ENCODE measurements at places on chromosomes 3 and 15.

GRCh38 chr15:79197285-79197684 lies 85.2 kb upstream of the ANKRD34C start:
- no peak for DNase-seq

GRCh38 chr15:63940966-63941620 lies 105.2 kb downstream of the DAPK2 start:
- no peak for DNase-seq

DNA sequence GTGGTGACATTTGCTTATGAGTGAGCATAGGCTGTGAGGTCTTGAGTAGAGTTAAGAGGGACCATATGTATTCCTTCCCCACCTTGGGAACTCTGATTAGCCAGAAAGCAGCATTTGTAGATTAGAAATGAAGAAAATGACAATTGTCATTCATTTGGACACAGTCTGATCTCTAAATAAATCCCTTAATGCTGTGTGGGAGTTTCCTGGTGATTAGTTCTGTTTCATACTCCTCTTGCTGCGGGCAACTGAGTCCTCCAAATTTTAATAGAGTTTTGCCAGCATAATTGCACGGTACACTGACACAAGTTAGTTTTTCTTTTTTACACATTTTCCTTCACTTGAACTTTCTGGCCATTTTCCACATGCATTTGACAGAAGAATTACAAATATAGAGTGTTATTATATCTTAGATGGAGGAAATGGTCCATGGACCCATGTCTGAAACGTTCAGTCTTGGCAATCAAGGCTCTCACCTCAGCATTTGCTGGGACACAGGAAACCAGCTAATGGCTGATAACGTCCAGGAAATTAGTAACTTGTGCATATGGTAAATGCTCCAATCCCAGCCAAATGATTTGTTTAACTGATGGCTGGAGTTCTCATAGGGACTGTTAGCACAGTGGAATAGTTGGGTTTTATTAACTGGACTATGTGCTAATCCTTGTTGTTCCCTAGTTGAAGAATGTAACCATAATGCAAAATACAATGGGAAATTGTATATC lies 321.2 kb downstream of the RBMS3 start:
- DNase-seq: no peak

DNA sequence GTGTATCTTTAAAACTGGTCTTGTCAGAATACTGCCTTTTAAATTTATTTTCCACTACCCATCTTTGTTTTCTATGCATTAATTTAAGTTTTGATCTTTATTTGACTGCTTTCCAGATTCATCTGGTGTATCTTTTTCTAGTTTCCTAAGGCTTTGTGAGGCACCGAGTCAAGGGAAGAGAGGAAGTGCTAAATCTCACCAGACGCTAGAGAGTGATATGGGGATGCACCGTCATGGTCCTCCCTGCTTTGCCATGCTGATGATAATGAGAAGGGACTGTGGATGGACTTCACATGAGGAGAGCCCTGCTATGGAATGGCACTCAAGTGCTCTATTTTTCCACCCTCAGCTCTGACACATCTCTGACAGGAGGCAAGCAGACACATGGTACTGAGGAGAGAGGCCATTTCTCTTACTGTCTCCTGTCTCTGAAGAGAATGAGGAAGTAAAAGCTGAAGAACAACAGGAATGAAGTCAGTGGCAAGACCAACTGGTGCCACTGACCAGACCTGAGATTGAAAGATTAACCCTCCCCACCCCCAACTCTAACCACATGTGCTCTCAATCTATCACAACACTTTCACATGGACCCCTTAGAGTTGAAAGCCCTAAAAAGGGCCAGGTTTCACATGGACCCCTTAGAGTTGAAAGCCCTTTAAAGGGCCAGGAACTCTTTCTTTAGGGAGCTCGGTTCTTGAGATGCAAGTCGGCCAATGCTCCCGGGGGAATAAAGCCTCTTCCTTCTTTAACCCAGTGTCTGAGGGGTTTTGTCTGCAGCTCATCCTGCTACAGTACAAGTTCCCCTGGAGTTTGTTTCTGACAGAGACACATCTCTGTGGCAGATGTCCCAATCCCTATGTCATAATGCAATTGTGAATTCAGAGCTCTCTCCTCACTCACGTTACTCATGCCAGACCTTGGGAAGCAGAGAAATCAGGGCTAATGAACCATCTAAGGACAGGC lies at the start of gene IQCF2:
Gene IQCF2 (plus strand): TSS at position 913 of the 963 bp plus-strand sequence. CDS start 52 bp downstream, outside the sequence.
- DNase-seq: no peak

DNA sequence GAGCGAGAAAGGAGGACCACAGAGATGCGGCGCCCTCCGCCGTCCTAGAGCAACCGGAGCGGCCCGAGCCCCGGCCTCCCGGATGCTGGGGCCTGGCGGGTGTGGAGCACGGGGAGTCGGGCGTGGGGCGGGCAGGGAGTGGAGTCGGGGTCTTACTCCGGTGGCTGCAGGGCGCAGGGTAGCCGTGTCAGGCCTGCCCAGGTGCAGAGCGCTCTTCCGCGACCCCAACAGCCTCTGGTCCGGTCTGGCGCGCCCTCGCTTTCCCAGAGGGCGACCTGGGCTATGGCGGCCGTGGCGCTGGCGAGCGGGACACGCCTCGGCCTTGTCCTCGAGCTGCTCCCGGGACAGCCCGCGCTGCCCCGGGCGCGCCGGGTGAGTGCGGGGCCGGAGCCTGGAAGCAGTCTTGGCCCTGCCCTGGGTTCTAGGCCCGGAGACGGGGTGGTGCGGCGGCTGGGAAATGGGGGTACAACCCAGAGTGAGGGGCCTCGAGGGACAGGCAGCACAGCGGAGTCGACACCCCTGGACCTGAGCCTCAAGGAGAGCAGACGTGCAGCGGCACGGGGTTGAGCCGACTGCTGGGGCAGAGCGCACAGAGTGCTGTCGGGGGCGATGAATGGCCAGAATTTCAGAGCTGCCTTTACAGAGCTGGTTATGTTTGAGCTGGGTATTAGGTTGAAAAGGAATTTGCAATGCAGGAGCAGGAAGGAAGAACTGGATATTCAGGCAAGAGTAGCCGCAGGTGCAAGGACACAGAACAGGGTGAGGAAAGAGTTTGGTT lies at the start of gene ZNF662:
Gene ZNF662 (plus strand): TSS at position 73 of the 778 bp plus-strand sequence. CDS start 1,973 bp downstream, outside the sequence.
- DNase-seq: peak; percentile 30

- DNase-seq: peak; percentile 65
Observed at GRCh38 chr3:138347960-138348753, at the start of gene MRAS. MRAS (plus strand) TSS chr3:138348579; CDS start chr3:138372884, 24,305 bp downstream.

- DNase-seq: peak; percentile 66
Observed at GRCh38 chr3:158434412-158435038, 136.5 kb upstream of the MLF1 start.

DNA sequence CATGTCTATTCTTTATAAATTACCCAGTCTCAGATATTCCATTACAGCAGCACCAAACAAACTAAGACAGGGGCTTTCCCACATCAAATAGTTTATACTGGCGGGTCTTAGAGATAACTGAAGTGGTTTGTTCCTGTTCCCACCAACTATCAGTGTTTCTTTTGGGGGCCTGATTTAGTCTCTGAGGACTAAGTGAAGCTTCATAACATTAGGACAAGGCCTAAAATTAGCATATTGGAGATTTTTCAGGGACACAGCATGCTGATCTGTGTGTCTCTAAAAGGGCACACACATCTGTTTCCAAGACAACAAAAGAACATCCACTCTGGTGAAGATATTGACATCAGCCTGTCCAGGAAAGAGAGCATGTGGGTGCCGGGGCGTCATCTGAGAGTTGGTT lies 72.6 kb upstream of the SEMA6D start:
- DNase-seq: no peak

DNA sequence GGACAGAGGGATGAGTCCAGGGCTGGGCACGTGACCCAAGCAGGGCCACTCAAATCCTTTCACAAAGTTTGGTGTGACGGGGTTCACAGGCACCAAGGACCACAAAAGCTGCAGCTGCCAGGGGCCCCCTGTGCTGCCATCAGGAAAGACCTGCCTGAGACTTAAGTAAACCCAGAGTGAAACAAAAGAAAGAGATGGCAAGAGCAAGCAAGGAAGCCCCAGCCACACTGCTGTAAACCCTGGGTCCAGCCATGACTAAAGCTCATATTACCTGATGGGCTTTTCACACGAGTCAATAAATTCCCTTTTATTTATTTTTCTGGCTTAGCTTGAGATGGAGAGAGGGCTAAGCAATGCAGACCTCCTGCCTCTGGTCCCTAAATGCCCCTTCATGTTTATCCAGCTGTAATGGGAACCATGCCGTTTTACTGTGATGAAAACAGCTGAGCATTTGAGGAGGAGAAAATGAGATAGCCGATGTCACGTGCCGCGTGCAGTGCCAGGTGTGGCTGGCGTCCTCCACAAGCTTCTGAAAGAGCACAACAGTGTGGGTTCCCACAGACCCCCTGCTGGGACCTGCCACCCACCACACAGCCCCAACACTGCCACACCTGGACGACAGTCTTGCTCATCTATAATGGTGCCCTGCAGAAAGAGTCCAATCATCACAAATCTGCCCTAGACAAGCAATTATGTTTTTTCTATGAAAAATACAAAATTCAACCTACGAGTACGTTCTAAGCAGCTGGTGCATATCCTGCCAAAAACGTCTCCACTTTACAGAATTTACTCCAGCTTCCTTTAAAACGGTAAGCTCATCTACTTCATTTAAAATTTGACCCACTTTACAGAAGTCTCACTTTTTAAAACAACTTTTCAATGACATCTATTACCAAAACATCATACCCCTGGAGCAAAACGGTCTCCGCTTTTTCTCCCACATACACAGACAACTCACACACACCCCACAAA lies 34.2 kb downstream of the ADAMTS17 start:
- DNase-seq: no peak

DNA sequence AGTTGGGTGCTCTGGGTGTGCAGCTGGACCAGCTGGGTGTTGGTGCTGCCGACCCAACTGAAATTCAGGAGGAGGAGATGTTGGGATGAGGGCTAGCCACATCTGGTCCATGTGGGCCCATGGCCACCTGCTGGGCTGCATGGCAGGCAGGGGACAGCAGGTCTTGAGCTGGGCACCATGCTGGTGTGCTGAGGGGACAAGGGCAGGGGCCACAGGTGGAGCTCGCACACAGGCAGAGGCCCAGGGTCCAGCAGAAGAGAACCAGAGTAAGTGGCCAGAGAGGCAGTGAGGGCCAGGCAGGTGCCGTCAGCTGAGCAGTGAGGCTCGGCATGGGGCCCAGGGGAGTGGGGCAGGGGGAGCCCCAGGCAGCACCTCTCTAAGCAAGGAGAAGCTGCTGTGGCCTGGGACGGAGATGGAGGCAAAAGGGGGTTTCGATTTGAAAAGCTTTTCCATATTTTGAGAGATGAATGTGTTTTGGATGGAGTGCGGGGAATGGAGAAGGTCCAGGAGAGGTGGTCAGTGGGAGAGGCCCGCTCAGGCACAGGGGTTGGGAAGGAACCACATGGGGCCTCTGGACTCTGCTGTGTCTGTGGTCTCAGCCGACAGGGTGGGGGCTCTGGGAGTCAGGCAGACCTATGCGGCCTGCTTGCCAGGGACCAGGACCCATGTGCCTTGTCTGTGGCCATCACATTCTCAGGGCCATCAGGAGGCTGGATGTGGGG lies 30.5 kb upstream of the PLXNA1 start:
- DNase-seq: no peak

DNA sequence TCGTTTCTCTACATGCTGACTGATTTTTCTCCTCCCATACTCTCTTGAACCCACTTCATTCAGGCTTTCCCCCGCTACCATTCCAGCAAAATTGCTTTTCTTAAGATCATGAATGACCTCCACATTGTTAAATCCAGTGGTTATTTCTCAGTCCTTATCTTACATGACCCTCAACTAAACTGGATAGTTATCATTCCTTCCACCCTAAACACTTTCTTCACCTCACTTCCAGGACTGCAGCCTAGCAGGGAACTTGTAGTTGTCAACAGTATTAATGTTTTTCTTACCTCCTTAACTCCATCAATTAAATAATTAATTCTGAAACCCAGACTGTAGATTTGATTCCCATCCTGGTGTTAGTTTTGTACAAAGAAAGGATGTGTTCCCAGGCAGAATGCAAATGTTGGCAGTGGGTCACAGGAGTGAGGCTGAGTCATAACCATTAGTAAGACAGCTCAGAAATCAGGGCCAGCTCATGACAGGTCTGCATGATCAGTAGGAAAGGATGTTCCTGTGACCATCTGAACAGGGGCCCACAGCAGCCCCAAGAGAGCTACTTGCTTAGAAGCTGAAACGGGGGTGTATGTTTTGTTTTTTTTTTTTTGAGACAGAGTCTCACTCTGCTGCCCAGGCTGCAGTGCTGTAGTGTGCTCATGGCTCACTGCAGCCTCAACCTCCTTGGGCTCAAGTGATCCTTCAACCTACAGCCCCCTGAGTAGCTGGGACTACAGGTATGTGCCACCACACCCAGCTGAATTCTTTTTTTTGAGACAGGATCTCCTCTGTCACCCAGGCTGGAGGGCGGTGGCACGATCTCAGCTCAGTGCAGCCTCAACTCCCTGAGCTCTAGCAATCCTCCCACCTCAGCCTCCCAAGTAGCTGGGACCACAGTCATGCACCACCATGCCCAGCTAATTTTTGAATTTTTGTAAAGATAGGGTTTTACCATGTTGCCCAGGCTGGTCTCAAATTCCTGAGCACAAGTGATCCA lies 9.1 kb downstream of the BCL2L10 start:
- no peak for DNase-seq

DNA sequence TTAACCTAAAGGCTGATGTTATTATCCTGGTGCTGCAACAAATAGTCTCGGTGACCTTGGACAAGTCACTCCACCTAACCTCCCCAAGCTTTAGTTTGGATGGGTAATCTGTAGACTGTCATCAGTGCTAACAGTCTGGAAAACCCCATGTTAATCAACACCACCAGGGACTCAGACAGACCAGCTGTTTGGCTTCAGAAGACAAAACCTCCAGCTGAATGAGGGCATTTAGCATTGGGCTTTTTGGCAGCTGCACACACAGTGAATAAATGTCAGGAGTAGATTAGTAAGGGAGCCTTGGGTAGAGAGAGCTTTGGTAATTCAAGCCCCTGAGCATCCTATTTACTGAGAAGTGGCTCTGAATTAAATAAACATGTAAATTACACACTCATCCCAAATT lies 24.9 kb upstream of the C3orf80 start:
- peak; percentile 82 for DNase-seq

DNA sequence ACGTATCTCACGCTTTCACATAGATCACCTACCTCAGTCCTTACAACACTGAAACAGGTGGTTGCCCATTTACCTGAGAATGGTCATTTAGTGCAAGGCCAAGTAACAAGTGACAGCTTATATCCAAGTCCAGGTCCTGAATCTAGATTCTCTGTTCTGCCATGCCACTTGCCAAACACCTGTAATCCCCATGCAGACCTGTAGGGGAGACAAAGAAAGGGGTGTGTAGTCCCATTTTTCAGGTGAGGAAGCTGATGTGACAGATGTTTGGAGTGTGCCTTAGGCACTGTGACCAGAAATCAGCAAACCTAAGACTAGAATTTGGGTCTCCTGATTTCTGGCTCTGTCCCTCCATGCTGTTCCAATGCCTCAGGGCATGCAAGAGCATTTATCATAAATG lies 12.7 kb downstream of the ZNF35 start:
- no peak for DNase-seq
